ENCODE measurements at places on chromosomes 1 and 21. TPM values are rescaled to one million over a fixed set of nuclear protein-coding genes. Genes with fewer than 3 reads are reported as not detected.

Gene HHIPL2
- 0.80 TPM for total RNA-seq

Gene ZNF326
- total RNA-seq = 26.3 TPM

Gene SPOCD1
- total RNA-seq = 1.3 TPM

Gene MEGF6
- total RNA-seq = 35.4 TPM

Gene RNU1-1
- total RNA-seq = 13,769 TPM

Gene LENEP
- total RNA-seq = not detected

Gene DDR2
- total RNA-seq = 132 TPM

Gene SHISA4
- 37.7 TPM for total RNA-seq

Gene GBP5
- 6.4 TPM for total RNA-seq

Gene PPIAL4G
- not detected for total RNA-seq

Gene LHX8
- not detected for total RNA-seq

Gene VSIG8
- not detected for total RNA-seq

Gene CFHR2
- total RNA-seq = not detected

Gene PRKAA2
- 13.3 TPM for total RNA-seq

Gene CRB1
- total RNA-seq = 0.94 TPM

Gene EDARADD
- total RNA-seq = 2.2 TPM

Gene NHLH2
- total RNA-seq = not detected

Gene SNAP47
- total RNA-seq = 32.3 TPM

Gene CDCA8
- 0.85 TPM for total RNA-seq

Gene TUFT1
- 3.2 TPM for total RNA-seq
